ENCODE measurements at places on chromosomes 11 and 22.

DNA sequence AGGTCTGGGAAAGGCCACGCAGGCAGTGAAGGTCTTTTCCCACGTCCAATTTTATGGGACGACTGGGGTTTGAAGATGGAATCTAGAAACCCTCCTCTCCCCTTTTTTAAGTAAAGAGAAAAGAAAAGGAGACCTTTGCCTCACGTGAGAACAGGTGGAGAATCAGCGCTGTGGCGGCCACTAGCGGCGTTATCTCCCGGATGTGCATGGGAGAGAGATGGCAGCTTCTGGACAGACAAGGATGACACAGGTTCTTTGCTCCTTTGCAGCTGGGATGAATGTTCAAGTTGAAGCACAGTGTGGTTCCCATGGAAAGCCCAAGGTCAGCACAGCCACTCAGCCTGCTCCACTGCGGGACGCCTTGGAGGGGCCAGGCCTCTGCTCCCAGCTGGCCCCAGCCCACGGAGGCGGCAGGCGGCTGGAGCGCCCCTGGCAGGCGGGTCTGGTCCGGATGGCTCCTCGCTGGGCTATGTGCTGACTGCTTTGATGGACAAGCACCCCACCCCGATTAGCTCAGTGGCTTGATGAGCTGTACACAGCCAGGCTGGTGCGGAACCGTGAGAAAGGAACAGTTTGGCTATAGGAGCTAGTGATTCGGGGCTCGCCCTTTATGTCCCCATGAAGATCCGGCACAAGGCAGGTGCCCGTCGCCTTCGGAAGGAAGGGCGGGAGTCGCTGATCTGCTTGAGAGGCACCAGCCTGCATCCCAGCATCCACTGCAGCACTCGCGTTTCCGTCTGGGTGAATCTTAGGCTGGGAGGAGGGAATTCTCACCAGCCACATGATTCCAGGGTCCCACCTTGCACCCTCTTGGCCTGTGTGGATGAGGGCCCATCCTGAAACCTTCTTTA lies 14.5 kb upstream of the BID start:
- peak; percentile 26 for DNase-seq

DNA sequence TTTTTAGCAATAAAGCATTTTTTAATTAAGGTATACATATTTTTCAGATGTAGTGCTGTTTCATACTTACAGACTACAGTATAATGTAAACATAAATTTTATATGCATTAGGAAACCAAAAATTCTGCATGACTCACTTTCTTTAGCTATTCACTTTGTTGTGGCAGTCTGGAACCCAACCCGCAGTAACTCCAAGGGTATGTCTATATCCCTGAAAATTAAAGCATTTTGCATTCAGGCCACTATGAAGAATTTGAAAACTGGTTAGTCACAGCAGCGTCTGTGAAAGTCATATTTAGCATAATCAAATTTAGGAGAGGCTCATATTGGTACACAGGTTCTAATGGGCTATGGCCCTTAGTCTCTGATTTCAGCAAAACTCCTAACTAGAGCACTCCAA lies 46.8 kb downstream of the BBOX1 start:
- DNase-seq = no peak

DNA sequence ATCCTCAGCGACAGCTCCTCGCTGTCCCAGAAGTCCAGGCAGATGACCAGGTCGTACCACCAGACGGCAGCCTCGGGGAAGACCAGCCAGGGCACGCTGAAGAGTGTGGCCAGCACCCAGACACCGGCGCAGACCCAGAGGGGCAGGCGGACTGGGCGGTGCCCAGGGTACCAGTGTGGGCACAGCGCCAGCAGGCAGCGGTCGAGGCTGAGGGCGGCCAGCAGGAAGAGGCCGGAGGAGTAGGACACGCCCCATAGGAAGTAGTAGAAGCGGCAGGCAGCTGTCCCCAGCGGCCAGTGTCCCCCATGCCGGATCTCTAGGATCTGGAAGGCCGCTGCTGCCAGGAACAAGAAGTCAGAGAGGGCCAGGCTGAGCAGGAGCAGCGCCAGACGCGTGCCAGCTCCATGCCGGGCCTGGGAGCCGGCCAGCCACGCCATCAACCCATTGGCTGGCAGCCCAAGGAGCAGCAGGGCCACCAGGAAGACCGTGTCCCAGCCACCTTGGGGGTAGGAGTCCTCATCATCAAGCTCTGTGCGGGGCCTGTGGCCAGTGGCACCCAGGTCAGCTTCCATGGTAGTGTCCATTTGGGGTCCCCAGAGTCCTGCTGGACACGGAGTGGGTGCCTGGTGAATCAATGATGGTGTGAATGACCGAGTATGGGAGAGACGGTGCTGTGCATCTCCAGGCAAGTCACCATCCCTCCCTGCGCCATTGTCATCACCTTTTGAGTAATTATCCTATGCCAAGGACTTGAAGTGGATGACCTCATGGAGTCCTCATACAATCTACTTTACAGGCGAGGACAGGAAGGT lies at the start of gene GPR152:
GPR152 (minus strand) TSS at position 589 of the 812 bp plus-strand sequence; CDS start at position 584, 5 bp downstream.
- DNase-seq = peak; percentile 71

- no peak for DNase-seq
These were observed 2.0 kb downstream of the LRRC32 start for GRCh38 chr11:76668362-76669155.

GRCh38 chr11:77423624-77424023 lies 50.3 kb downstream of the PAK1 start:
- DNase-seq = no peak

GRCh38 chr11:88522624-88523385 lies 185.3 kb upstream of the CTSC start:
- no peak for DNase-seq

GRCh38 chr22:47127441-47127871 lies 365.0 kb downstream of the TBC1D22A start:
- no peak for DNase-seq

DNA sequence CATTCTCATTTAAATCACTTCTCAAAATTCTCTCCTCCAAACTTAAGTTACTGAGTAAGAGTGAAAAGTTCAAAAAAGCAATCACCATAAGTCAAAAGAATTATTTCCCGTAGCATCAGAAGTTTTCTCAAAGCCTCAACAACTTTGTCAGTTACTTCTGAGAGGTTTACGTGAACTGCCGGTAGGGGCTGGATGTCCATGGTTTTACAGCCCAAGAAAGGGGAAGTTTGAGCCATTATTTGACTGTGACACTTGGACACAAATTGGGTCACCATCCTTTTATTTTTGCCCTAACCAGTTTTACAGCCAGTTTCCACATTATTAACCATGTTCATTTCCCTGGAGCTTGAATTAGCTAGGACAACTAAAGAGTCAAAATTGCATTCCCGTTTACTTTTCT lies 7.5 kb downstream of the POU2AF3 start:
- no peak for DNase-seq

- no peak for DNase-seq
These were observed 14.1 kb downstream of the TMPRSS13 start for GRCh38 chr11:117914991-117915618.

GRCh38 chr22:25928038-25928437 lies 186.1 kb downstream of the MYO18B start:
- DNase-seq = no peak

- DNase-seq = no peak
These were observed 718.8 kb downstream of the CNTN5 start for GRCh38 chr11:99739464-99740089.

GRCh38 chr22:41565403-41566054 lies 4.7 kb downstream of the CSDC2 start:
- DNase-seq = peak; percentile 58

DNA sequence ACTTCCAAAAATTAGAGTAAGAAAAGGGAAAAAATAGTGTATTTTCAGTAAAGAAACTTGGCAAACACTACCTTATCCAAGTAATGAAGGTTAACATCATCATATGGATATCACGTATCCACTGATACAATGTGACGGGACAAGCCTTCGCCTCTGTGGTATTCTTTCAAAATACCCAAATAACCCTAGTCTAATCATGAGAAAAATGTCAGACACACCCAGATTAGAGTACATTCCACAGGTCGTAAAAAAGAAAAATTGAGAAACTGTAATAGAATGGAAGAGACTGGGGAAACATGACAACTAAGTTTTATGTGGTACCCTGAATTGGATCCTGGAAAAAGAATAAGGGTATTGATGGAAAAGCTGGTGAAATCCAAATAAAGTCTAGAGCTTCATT lies 48.9 kb downstream of the NARS2 start:
- DNase-seq = no peak

- no peak for DNase-seq
These were observed 64.2 kb downstream of the LIF start for GRCh38 chr22:30182350-30182745.

- DNase-seq = no peak
These were observed 117.5 kb upstream of the NNMT start for GRCh38 chr11:114178656-114179055.

- DNase-seq = peak; percentile 55
These were observed 1.6 kb downstream of the IFITM10 start for GRCh38 chr11:1748636-1749394.

GRCh38 chr11:130787973-130788570 lies 128.2 kb downstream of the SNX19 start:
- DNase-seq = no peak

DNA sequence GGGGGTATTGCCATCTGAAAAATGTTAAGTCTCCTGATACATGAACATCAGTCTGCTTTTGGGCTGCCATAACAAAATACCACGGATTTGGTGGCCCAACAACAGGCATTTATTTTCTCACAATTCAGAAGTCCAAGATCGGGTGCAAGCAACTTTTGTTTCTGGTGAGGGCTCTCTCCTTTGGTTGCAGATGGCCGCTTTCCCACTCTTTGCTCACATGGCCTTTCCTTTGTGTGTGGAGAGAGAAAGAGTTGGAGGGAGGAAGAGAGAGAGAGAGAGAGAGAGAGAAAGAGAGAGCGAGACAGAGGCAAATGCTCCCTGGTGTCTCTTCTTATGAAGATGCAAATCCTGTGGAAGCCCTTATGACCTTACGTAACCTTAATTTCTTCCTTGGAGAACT lies 2.5 kb upstream of the KRTAP5-2 start:
- DNase-seq = no peak

DNA sequence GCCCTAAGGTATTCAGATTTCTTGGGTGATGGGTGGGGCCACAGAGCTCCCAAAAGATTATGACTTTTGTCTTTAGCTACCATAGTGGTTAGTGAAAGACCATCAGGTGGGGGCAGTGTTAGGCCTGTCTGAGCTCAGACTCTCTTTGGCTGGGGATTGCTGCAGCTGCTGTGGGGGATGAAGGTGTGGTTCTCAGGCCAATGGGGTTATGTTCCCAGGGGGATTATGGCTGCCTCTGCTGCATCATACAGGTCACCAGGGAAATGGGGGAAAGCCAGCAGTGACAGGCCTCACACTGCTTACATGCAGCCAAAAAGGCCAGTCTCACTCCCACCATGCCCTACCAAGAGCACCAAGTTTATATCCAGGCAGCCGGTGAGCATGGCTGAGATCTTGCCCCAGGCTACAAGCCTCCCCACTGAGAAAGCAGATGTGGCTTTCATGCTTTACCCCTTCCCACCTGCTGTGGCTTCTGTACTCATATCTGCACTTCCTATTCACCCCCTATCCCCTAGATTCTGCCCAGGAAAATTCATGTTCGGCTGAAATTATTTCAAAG lies 24.8 kb downstream of the CNTF start:
- DNase-seq = no peak
